OCI-LY7 (cell line): ENCODE measurements at places on chromosomes 3 and 15. TPM values are rescaled to one million over a fixed set of nuclear protein-coding genes. Genes with fewer than 3 reads are reported as not detected.

DNA sequence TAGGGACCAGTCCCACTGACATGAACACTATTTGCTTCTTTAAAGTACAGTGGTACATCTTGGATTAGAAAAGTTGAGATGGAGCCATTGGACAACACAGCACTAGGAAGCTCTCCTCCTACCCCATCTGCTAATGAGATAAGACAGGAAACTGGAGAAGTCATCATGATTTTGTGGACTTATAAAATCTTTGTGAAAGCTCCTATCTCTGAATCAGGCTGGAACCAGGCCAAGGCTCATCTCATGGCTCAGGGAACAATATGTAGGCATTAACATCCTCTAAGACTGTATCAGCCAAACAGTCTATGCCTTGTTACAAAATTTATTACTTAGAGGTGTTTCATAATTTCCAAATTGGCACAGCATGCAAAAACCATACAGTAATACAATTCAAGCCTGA is 84.1 kb downstream of the BOC start:
- no peak for DNase-seq

DNA sequence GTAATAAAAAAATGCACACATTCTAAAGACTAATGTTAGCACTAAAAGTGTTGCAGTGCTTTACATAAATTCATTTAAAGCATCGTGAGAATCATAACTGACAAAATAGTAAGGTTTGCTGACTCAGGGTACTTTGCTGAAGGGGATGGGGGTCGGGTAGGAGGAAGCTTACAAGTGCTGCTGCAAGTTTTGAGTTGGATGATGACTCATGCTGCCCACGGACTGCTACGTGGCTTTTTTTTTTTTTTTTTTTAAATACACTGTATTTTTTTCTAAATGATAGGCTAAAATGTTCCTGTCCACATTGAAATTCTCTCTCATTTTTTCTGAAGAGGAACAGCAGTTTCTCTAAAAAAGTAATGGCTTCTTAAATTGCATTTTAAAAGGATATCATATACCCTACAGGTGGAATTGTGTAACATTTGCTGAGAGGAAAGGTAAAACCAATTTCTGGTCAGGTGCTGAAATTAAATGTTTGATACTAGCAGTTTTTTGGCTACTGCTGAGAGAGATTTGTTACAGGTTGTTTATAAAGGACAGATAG is 2.2 kb downstream of the MAPK6 start:
- peak; percentile 61 for DNase-seq

DNA sequence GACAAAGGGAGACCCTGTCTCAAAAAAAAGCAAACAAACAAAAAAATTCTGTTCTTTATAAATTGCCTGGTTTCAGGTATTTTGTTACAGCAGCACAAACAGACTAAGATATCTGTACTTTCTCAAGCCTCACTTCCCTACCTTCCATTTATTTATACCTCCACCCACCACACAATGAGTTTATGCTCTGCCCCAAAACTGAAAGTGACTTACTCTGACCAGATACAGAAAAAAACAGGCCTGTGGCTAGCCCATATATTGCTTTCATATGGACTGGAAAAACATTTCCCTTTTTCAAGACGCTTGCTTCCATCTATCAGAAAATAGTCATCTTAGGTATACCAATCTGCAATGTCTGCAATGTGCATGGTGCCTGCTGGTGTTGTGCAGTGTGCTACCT is 8.7 kb upstream of the GPD1L start:
- no peak for DNase-seq

DNA sequence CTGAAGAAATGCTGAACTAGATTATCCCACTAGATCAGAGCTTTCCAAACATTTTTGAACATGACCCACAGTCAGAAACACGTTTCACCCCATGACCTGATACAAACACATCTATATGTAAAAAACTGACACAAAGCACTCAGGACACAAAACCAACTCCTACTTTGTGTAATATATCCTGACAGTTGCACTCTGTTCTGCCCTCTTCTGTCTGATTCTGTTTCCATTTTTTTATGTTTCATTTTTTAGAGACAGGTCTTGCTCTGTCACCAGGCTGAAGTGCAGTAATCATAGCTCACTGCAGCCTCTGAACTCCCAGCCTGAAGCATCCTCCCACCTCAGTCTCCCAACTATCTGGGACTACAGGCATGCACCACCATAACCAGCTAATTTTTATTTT is 15.8 kb upstream of the RFTN1 start:
- DNase-seq: peak; percentile 43

DNA sequence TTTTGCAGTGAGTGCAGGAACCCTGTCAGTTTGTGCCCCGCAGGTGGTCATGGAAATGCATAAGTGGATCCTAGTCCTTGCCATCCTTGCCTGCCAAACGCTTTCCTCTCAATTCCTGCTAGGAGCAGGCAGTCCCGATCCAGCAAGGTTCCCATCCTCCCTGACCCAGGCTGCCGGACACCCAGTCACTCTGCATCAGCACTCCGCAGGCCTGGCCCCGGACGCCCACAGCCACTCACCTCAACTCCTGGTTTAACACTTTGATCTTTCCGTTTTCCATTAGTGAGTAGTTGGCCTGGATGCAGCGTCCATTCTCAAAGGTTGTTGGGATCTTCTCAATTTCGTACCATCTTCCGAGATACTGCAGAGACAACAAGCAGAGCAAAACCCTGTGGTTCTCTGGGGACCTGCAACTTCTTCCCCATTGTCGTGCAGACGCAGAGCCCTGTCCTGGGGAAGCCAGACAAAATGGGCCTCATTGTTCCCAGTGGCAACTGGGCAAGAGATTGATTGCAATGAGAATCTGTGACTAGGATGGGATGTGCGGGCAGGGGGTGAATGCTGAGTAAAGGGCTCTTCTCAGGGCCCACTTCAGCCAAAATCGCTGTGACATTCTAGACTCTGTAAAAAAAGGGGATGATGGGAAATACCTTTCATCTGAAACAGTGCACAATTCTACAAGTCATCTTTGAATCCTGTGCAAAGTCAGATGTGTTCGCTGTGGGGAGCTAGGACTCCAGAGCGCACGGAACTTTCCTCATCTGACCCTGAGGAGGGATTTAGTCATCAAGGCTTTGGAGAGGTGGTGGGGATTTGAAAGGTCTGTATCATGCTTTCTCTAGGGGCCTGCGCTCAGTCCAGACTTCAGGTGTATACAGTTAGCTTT is 9.9 kb downstream of the APOD start:
- DNase-seq: no peak

DNA sequence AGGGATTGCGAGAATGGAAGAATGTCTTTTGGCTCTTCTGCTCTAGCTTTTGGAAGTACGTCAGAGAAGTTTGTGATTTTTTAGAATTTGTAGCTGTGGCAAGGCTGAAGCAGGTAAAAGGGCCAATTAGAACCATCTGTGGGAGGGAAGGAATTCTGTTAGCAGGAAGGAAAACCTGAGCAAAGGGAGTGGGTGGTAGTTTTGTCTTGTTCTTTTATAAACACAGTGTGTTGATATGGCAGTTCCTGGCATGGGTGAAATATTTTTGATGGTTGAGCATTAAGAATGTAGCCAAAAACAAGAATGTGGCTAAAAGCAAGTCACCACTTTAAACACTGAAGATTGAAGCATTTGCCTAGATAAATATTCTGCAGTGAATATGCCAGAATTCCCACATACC is 23.8 kb downstream of the DAG1 start:
- no peak for DNase-seq

GRCh38 chr3:157347577-157348303 is 88.9 kb upstream of the PTX3 start:
- DNase-seq: no peak

DNA sequence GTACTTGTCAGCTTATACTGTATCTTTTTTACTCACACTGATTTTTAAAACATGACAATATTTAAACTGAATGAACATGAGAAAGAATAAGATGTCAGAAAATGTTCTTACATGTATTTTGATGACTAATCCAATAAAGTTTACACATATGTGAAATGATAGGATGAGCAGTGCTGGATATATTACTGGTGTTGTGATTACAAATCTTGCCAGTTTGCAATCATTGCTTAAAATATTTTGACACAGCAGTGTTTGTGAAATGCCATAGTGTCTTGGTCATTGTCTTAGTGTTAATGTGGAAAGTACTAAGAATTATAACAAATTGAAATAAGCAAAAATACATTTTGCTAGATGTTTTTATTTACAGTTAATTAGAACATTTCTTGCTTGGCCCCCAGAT is 118.7 kb upstream of the MLF1 start:
- no peak for DNase-seq

GRCh38 chr3:31953091-31953490 is 28.0 kb downstream of the OSBPL10 start:
- DNase-seq: peak; percentile 95

- DNase-seq: peak; percentile 27
Measured at GRCh38 chr15:76987896-76988860, 6.7 kb upstream of the PSTPIP1 start.

DNA sequence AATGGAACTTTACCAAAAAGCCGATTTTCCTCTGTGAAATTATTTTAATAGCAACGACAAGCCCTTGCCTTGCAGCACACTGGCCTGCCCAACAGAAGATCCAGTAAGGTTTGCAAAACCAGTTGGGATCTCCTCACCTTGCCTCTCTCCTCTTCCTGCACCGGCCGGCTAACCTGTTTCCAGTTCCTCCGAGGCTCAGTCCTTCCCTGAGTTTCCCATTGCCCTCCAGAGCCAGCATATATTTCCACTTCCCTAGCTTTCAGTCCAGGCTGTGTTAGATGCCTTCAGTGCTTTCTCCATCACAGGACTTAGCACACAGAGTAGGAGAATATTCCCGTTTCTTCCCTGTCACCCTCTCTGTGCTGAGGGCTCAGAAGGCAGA is 60.3 kb downstream of the NOX5 start:
- DNase-seq: no peak

DNA sequence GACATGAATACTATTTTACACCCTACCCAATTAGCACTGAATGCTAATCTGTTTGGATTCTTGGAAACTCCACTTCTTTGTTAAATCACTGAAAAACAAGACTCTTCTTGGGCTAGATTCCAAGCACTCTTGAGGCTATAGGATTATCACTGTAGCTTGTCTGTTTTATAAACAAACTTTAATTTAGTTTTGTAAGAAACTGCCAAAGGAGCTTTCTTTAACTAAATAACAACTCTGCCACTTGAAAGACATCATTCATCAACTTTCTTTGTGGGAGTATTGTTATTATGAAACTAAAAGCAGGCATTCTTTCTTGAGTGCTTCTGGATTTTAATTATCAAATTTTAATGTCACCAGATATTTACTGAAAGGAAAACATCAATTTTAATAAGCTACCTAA is 24.1 kb downstream of the CBLB start:
- DNase-seq: no peak

- DNase-seq: no peak
Measured at GRCh38 chr3:189833996-189834395, 202.8 kb downstream of the TP63 start.

- no peak for DNase-seq
Measured at GRCh38 chr15:44879066-44879465, 77.4 kb upstream of the TERB2 start.

GRCh38 chr3:138433892-138434275 is 532 bp upstream of the ESYT3 start:
- no peak for DNase-seq

- no peak for DNase-seq
Measured at GRCh38 chr3:188951734-188952133, 220.0 kb upstream of the TPRG1 start.

- peak; percentile 47 for DNase-seq
Measured at GRCh38 chr15:84826369-84826823, 9.2 kb downstream of the ALPK3 start.

GRCh38 chr3:144553301-144553700 is 581.7 kb downstream of the DIPK2A start:
- no peak for DNase-seq

DNA sequence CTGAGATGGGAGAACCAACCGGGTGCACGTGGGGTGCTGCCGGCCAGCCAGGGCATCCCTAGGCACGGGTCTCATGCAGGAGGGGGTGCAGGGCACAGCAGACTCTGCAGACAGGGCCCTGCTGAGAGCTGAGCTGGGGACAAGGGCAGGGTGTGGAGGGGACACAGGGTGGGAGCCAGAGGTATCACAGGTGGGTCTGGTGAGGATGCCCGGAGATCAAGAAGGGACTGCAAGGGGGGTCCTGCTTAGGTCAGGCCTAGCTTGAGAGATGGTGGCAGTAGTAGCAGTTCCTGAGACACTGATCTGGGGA is 39.5 kb upstream of the PRR23E start:
- no peak for DNase-seq

FBN1 gene
- total RNA-seq: 0.68 TPM in 2 replicates

CACNA2D3 gene
- 0.42 TPM in 1 of 2 replicates, not detected in the other for total RNA-seq

PLSCR5 gene
- not detected in 2 replicates for total RNA-seq

CHDH gene
- total RNA-seq: 1.4 and 2.3 TPM in 2 replicates

TMCO5A gene
- not detected in 2 replicates for total RNA-seq

RUVBL1 gene
- total RNA-seq: 91.4 and 95.0 TPM in 2 replicates
